Adrenal gland (tissue), 19 donors: ENCODE measurements at places on chromosomes 2 and 18. TPM values are rescaled to one million over a fixed set of nuclear protein-coding genes. Genes with fewer than 3 reads are reported as not detected.

GRCh38 chr2:207762146-207762545 lies 7.6 kb downstream of the FZD5 start:
- H3K27ac ChIP-seq = no peak overlapping the region
- DNase-seq = no peak
- H3K27me3 ChIP-seq = no peaks in the 10 kb centered on the region
- no peaks in the 10 kb centered on the region for H3K36me3 ChIP-seq
- H3K4me1 ChIP-seq = peaks cover 31% of the 10 kb centered on the region
- H3K4me3 ChIP-seq = no peak overlapping the region

The ARHGEF33 gene
- 0.49 TPM for total RNA-seq

DNA sequence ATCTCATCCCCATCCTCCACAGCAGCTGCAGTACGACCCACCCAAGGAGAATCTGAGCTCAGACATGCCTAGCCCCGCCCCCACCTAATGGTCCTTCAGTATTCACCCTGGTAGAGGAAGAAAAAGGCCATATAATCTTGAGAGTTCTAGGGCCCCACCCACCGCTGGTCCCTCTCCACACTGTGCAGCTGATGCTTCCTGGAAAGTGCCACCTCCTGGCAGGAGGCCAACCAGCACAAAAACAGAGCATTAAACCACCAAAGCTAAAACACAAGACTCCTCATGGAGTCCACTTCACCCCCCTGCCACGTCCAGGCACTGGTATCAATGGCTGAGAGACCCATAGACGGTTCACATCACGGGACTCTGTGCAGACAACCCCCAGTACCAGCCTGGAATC lies 40.7 kb downstream of the MC4R start:
- no peak overlapping the region for H3K27ac ChIP-seq
- H3K4me1 ChIP-seq = no peaks in the 10 kb centered on the region
- no peak overlapping the region for H3K4me3 ChIP-seq
- DNase-seq = no peak
- no peaks in the 10 kb centered on the region for H3K27me3 ChIP-seq
- no peaks in the 10 kb centered on the region for H3K36me3 ChIP-seq

The REEP1 gene
- total RNA-seq = 1.4 TPM

DNA sequence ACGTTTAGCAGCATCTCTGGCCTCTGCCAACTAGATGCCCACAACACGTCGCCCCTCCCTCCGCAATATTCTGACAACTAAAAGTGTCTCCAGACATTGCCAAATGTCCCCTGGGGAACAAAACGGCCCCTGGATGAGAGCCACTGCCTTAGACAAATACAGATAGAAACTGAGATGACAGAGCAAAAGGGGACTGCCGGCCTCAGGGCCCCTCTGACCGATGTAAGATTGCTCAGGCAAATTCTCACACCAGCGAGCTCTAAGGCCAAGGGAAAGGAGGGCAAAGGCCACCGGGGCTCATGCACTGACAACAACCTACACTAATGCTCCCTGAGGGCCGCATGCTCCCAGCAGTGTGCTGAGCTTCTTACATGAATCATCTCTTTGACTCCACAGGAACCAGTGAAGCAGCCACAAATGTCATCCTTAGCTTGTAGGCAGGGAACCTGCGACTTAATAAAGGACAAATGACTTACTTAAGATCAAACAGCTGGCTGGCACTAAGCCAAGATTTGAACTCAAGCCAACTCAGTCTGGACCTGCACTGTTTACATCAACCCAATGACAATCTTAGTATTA lies 228.5 kb downstream of the TTC32 start:
- DNase-seq = no peak
- no peaks in the 10 kb centered on the region for H3K27me3 ChIP-seq
- no peak overlapping the region for H3K4me3 ChIP-seq
- no peaks in the 10 kb centered on the region for H3K4me1 ChIP-seq
- H3K27ac ChIP-seq = no peak overlapping the region

The EVX2 gene
- total RNA-seq = not detected

DNA sequence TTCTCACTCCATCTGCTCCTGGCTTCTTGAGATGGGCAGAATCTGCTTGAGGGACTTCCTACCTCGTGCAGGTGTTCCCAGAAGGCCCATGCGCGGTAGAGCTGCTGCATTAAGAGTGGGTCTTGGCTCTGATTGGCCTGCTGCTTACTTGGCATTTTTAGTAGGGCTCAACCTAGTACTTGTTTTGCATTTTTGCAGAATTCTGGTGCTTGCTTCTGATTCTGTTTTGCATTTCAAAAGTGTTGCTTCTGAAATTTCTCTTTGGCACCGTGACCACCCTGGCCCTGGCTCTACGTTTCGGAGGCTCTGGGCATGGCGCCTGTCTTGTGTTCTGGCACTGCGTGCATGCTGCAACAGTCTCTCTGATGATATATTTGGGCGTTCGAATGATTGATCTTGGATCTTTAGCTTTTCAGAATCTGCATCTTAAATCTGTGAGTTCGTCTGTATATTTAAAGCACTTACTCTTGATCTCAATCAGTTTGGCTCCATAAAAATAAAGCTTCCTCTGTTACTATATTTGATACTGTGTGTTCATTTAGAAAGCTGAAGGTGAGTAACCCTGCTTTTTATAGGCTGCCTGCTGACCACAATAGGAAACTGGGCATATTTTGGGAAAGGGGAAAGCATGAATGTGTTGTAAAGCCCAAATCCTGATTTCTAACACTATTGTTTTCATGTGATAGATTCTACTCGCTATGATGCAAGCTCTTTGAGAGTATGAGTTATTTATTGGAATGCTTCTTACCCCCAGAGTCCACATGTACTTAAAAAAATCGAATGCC lies 22.2 kb downstream of the EFR3B start:
- no peak overlapping the region for H3K4me3 ChIP-seq
- DNase-seq = no peak
- H3K27ac ChIP-seq = no peak overlapping the region
- H3K4me1 ChIP-seq = no peaks in the 10 kb centered on the region

GRCh38 chr18:49305688-49306336 lies 154.6 kb downstream of the DYM start:
- no peak for DNase-seq
- no peaks in the 10 kb centered on the region for H3K36me3 ChIP-seq
- no peaks in the 10 kb centered on the region for H3K4me1 ChIP-seq
- H3K4me3 ChIP-seq = no peak overlapping the region
- no peaks in the 10 kb centered on the region for H3K27me3 ChIP-seq
- H3K27ac ChIP-seq = no peak overlapping the region

GRCh38 chr2:219961947-219962498 lies 334.6 kb downstream of the SLC4A3 start:
- no peaks in the 10 kb centered on the region for H3K4me1 ChIP-seq
- H3K36me3 ChIP-seq = no peaks in the 10 kb centered on the region
- no peak for DNase-seq
- H3K27me3 ChIP-seq = no peaks in the 10 kb centered on the region
- H3K4me3 ChIP-seq = no peak overlapping the region

GRCh38 chr18:51051105-51051712 lies 21.2 kb downstream of the SMAD4 start:
- H3K36me3 ChIP-seq = no peaks in the 10 kb centered on the region
- no peak overlapping the region for H3K27ac ChIP-seq
- no peak overlapping the region for H3K4me3 ChIP-seq
- H3K4me1 ChIP-seq = no peaks in the 10 kb centered on the region
- H3K27me3 ChIP-seq = no peaks in the 10 kb centered on the region
